Fibroblast of skin of back (primary cell): ENCODE measurements at places on chromosomes 1 and 21.

- no peak for DNase-seq
Observed at GRCh38 chr1:36876990-36877389, 157.3 kb downstream of the GRIK3 start.

- DNase-seq: no peak
Observed at GRCh38 chr1:11977625-11978024, 2.6 kb upstream of the MFN2 start.

DNA sequence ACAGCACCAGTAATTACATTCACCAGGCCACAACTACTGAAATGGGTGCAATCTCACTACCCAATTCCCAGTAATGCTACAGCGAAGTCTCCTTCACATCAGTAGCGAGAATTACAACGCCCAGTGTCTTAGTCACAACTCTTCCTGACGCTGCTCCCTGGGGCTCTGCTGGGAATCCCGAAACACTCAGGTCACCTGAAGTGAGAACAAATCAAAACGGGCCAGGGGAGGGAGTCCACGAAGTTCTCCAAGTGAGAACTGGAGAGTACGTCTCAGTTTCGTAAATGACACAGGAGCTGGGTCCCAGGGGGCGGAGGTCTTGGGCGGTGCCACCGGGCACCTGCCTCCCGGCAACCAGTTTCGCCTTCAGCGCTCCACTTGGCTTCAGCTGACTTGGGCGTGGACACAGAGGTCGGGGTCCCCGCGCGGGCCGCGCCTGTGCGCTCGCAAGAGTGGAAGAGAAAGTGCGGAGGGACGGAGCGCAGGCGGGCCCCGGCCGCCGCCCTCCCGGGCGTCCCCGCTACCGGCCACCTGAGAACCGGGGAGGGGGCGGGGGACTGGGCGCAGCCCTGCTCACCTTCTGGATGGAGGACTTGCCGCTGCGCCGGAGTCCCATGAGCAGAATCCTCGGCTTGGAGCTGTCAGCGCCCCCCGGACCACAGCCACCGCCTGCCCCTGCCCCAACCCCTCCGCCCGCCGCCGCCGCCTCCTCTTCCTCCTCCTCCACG lies 575 bp downstream of the RRAGC start:
- peak; percentile 60 for DNase-seq

- DNase-seq: no peak
Observed at GRCh38 chr1:205998457-205999241, 4.5 kb downstream of the RAB7B start.

GRCh38 chr1:201360486-201360885 lies 17.0 kb downstream of the TNNT2 start:
- DNase-seq: no peak

GRCh38 chr1:93813076-93813475 lies 65.9 kb downstream of the DNTTIP2 start:
- DNase-seq: peak; percentile 49

- no peak for DNase-seq
Observed at GRCh38 chr1:106266786-106267185, 789.7 kb upstream of the PRMT6 start.

DNA sequence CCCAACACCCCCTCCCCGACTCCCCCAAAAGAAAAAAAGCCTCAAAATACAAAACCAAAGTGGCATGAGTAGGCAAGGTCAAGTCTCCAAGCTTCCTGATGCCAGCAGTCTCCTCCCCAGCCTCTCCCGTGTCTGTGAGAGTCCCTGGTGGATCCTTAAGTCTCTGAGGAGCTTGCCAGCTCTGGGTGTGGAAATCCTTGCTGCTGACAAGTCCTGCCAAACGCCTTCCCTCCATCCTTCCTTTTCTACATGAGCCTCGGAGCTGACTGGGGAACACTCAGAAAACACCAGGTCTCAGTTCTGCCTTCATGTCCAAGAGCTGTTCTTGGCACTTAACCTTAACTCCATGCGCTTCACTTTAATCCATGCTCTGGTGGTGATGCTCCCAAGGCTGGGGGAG lies 3.7 kb upstream of the ETV3L start:
- DNase-seq: no peak
